AG04450 (cell line): ENCODE measurements at places on chromosomes 2 and 18.

DNA sequence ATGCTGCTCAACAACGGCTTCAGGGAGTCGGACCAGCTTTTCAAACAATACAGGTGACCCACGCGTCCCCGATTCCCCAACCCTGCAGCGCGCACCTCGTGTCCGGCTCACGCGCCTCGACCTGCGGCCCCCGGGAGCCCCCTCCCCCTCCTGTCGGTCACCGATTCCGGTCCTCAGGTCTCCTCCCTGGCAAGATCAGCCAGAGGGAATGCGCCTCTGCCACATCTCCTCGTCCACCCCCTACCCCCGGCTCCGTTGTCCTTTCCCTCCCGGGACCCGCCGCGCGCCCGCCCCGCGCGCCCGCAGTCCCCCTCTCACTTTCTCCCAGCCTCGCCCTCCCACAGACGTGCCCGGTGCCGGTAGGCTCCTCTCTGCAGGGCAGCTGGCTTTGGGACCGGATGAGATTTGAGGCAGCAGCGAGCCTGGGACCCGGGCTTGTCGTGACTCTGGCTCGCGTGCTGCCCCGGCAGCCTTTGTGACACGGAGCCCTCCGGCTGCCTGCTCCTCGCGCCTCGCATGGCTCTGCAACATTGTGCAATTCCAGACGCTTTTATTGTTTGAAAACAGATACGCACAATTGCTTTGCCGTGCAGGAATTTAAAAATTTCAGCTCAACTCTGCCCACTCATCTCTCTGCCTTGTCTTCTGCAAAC lies 558 bp downstream of the TTC39C start:
- no peak for DNase-seq

DNA sequence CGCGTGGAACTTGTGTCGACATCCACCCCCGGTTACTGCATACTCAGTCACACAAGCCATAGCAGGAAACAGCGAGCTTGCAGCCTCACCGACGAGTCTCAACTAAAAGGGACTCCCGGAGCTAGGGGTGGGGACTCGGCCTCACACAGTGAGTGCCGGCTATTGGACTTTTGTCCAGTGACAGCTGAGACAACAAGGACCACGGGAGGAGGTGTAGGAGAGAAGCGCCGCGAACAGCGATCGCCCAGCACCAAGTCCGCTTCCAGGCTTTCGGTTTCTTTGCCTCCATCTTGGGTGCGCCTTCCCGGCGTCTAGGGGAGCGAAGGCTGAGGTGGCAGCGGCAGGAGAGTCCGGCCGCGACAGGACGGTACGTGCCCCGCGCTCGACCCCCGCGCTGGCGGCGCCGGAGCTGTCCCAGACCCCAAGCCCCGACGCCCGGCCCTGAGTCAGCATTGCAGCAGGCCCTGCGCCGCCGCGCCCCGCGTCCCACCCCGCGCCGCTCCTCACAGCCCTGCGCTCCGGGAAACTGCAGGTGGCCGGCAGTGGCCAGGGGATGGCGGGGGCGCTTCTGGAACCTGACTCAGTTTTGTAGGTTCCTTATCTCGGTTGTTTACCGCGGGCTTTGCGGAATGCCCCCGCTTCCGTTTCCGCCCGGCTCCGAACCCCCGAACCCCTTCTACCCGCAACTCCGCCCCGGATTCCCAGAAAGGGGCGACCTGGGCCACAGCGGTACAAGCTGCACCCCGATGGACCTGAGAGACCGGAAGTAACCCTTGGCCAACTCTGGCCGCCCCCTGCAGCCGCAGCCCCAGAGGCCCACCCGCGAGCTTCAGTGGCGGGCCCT lies at the start of gene CFLAR:
Gene CFLAR, plus strand, starts transcription at position 50 of the 844 bp plus-strand sequence. CDS start 13,702 bp downstream, outside the sequence.
- peak; percentile 26 for DNase-seq

GRCh38 chr2:152335726-152336118 lies 748 bp downstream of the FMNL2 start:
- no peak for DNase-seq

DNA sequence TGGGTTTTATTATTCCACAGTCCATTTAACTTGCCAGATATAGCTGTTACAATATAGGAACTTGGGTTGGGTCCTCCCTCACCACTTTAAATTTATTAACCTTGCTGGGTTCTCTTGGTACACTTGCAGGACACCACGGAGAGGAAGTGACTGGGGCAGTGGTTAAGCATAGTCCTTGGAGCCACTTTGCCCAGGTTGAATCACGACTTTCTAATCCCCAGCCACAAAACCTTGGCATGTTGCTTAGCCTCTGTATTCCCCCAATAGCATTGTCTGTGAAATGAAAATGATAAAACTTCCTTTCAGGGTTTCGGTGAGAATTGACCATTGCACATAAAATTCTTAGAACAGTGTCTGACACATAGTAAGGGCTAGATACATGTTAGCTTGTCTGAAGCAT lies 221.2 kb downstream of the IRS1 start:
- DNase-seq: no peak

GRCh38 chr18:79191956-79192355 lies 122.8 kb downstream of the ATP9B start:
- no peak for DNase-seq

DNA sequence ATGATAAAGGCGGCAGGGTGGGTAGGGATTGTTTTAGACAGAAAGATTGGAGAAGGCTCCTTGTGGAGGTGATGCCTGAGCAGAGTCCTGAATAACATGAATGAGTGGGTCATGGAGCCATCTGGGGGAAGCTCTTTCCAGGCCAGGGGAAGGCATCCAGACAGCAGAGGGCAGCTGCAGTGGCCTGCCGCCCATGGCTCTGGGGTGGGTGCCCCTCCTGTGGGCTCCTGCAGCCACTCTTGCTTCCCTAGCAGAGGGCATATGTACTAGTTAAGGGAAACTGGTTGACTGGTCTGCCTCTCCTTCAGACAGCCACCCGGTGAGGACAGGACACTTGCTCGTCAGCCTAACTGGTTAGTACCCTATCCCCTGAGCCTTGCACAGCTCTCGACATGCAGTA lies 46.5 kb upstream of the SLC1A4 start:
- DNase-seq: no peak

- DNase-seq: no peak
These were observed 423.3 kb downstream of the LPIN1 start for GRCh38 chr2:12169721-12170120.

DNA sequence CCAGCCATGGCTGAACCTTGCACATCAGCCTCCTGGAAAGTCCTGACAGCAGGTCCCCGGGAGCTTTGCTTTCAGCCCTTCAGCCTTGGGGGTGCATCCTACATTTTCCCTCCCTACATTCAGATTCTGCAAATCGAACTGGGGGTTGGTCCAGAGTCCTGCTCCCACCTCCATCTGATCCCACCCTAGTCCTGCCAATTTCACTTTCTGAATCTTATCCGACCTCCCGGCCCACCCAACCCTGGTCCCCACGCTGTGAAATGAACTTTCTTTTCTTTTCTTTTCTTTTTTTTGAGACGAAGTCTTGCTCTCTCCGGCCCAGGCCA lies 47.8 kb upstream of the ODC1 start:
- no peak for DNase-seq

DNA sequence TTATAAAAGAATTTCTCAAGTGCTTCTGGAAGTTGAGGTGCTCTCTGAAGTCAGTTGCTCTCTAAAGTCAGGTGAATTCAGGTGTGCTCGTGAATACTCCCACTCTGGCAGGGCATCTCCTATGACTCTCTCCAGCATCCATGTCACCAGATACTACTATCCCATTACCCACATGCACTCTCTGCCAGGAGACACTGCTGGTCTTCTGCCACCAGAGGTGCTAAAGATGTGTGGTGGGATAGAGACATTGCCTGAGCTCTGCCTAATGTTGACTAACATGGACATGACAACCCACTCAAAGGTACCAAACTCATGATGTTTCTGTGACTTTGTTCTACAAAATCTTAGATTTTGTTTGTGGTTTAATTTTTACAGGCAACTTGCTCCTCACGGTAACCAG lies 106.4 kb upstream of the HNRNPA3 start:
- no peak for DNase-seq
